ENCODE measurements at places on chromosomes 1 and 21.

- no peak for DNase-seq
These were observed 37.3 kb downstream of the COL18A1 start for GRCh38 chr21:45442276-45442675.

- no peak for DNase-seq
These were observed 21.6 kb downstream of the FOXD3 start for GRCh38 chr1:63343922-63344321.

- no peak for DNase-seq
These were observed 565 bp downstream of the WLS start for GRCh38 chr1:68231627-68232288.

DNA sequence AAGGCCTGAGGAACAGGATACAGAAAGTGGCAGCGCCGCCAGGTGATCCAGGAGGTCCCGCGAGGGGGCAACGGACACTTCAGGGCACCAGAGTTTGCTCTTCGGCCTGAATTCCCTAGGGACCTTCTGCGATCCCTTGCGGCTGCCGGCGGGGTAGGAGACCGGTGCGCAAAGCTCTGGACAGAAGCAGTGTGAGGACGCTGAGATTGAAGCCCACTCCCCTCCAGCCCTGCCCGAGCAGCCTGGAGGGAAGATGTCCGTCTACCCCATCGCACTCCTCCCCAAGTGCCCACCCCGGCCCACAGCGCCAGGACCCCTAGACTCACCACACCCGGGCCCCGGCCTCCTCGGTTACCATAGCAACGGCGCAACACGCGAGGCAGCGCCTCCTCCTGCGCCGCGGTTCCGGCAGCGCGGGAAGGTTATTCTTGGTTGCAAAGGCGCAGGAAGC is at the start of gene ANKRD45:
TSS of gene ANKRD45 (minus strand) at position 361 of the 451 bp plus-strand sequence. CDS start 10,433 bp downstream, outside the sequence.
- DNase-seq, result no peak

DNA sequence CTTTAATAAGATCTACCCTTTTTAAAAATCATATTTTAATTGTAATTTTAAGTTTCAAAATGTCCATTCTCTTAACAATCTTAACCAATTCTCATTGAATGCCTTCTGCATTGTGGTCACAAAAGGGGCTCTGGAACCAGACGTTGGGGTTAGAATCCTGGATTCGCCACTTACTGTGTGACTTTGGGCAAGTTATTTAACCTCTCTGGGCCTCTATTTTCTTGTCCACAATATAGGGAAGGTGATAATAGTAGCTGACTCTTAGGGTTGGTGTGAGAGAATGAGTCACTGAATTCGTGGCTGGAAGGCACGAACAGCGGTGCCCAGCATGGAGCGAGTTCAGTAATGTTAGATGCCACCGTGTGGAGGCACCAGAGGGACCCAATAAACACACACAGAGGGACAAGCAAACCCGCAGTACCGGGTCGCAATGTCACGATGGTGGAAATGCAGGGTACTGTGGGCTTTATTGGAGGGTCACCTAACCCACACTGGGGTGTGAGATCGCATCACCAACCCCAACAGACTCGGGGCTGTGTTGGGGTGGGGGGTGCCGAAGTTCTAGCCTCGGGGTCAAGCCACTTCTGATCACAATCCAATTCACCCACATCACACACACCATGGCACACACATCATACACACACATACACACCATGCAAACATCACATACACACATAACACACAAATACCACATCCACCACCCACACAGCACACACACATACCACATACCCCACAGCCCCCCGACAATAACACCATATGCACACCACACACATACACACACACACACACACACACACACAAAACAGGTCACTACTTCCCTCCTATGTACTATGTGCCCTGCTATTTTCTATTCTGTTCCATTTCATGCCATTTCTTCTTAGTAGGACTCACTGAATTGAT is 27.0 kb upstream of the IFNAR2 start:
- DNase-seq, result no peak
